ENCODE measurements at places on chromosomes 5 and 9.
A peak's percentile ranks its signal among the peaks of the same experiment; 100 is the strongest.

DNA sequence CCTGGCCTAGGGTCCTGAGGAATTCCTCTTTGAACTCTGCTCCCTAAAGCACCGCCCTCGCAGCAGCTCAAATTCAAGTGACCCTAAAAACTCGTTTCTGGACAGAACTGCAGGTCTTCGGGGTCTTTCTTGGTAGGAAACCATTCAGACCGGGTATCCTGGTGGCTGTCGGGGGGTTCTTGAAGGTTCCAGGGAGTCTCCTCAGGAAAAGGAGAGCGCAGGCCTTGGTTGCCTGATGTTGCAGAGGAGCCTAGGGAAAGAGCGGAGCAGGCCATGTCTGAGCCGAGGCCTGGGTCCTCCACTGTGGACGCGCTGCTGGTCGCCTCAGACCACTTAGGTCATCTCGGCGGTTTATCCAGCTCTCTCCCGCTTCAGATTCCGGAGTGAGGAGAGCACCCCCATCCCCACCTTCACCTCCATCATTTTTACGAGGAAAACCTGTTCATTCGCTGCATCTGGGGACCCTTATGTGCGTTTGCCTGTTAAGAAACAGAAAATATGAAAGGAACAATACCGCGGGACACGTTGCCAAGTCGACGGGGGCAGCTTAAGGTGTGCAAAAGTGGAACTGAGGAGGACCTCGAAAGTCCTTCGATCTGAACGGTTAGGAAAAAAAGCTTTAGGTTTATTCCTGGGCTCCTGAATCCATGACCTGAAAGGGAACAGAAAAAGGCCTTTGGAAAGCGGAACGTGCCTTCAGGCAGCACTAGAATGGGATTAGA, 299.4 kb downstream of the PARP8 start:
- no peak for DNase-seq

- no peak for DNase-seq
These were observed 9.8 kb upstream of the CYLC2 start for GRCh38 chr9:102985162-102985895.

- no peak for DNase-seq
These were observed 142.1 kb upstream of the DAB2 start for GRCh38 chr5:39566891-39567290.

DNA sequence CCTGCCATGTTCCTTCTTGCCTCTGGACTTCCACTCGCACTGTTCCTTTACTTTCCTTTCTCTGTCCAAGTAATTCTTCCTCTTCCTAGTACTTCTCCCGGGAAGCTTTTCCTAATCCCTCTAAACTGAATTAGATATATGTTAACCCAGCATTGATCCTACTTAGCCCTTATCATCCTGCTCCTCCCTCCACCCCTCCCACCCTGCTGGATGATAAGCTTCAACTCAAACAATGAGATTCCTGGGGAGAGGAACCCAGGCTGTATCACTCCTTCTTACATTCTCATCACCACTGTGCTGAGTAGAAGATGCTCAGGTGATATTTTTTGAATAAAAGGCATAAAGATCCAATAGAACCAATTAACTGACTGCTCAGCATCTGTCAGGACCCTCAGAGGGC, 45.7 kb downstream of the CDK5RAP2 start:
- DNase-seq, result no peak

- DNase-seq, result no peak
These were observed 24.7 kb upstream of the TMEM250 start for GRCh38 chr9:136143215-136144001.

- peak; percentile 10 for DNase-seq
These were observed 28.9 kb downstream of the SHC3 start for GRCh38 chr9:89149726-89150125.

DNA sequence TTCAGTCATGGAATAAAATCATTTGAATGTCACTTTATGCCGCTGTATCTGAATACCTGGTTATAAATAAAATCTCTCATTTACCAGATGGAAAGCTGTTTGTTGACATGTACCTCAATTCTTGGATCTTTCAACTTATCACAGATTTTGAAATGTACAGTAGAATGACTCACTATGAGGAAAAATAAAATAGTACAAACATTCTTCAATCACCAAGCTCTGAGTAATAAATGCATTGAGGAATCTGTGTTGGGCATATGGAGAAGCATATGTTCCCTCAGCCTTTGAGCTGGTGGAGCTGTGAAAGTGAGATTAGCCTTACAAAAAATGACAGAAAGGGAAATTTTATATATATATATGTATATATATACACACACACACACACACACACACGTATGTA, 175.4 kb downstream of the KIAA0825 start:
- no peak for DNase-seq

- no peak for DNase-seq
These were observed 22.1 kb upstream of the STXBP1 start for GRCh38 chr9:127589955-127590370.

DNA sequence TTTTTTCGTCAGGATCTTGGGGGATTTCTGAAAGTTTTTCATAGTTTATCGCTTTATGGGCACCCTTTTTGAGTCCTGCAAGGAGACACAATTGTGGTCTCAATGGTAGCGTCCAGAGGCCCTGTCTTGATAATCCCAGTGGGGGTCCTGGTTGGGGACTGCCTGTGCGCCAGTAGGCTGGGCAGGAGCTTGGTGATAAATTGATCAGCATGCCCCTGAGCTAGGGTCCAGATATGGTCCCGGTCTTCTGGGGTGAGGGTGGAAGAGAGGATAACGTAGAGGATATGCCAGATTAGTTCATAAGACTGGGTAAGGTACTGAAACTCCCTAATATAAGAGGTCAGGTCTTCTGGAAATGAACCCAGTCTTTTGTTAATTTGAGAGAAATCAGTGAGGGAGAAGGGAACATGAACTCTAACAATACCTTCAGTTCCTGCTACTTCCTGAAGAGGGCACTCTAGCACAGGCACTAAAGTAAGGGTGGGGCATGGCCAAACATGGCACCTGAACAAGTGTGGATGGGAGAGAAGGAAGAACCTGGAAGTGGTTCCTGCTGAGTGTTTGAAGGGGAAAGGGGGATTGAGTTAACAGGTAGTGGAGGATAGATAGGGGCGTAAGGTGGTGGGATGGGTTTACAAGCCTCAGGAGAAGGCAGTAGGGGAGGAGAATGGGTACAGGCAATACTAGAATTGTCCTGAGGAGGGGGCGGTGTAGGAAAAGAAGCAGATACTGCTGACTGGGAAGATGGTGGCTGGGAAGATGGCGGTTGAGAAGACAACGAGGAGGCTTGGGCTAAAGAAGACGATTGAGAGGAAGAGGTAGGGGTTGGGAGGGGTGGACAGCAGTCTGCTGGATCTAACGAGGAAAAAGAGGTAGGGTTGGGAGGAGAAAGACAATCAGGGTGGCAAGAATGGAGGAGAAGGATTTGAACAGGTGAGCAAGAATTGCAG, 33.8 kb upstream of the ANXA2R start:
- no peak for DNase-seq

GRCh38 chr9:89037346-89037745, 46.1 kb downstream of the S1PR3 start:
- DNase-seq, result no peak

- DNase-seq, result no peak
These were observed 96.4 kb upstream of the SPOCK1 start for GRCh38 chr5:137595396-137596079.

DNA sequence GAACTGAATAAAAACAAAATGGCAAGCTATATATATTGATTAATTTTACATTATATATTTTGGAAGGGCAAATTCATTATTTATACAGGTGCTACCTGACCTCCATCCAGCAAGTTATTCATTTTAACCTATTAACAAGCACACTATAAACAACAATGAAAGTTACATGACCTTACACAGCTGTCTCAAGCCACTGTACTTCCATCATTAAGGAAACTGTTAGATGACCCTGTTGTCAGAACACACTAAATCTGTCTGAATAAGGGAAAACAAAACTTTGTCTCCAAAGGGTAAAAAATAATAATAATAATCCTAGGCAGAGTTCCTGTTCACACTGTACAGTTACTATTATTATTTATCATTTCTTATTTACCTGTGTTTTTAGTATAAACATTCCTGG, 44.0 kb downstream of the NFIB start:
- DNase-seq, result no peak

DNA sequence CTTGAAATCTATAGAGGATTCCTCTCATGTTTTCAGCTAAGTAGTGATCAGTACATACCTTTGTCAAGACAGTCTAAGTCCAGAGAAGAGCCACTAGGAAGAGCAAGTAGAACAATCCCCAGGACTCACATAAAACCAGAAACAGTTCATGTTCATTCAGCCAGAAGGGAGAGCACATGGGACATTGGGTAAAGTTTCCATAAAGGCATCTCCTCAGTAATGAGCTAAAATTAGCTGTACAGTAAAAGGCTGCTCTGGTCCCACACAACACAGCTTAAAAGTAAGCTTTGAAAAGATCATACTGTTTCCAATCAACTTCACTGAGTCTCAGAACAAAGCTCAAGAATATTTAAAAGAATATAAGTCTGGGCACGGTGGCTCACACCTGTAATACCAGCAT, 32.4 kb downstream of the HOMER1 start:
- DNase-seq, result no peak

DNA sequence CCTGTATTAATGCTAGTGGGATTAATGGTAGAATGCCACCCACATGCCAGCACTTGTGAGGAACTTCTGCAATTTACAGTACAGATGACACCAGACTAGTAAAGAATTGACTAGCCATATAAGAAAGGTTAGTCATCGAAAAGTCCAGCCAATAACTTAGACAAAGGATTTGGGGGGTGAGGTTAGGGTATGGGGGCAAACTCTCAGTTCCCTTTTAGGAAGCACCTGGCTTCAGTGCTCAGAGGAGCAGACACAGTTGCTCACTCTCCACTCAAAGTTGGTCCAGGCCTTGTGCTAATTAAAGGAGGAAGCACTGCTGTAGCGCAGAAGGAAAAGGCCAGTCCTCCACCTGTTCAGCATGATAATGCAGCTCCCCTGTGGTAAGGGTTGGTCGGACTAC, 25.2 kb downstream of the TGFBR1 start:
- DNase-seq, result no peak

DNA sequence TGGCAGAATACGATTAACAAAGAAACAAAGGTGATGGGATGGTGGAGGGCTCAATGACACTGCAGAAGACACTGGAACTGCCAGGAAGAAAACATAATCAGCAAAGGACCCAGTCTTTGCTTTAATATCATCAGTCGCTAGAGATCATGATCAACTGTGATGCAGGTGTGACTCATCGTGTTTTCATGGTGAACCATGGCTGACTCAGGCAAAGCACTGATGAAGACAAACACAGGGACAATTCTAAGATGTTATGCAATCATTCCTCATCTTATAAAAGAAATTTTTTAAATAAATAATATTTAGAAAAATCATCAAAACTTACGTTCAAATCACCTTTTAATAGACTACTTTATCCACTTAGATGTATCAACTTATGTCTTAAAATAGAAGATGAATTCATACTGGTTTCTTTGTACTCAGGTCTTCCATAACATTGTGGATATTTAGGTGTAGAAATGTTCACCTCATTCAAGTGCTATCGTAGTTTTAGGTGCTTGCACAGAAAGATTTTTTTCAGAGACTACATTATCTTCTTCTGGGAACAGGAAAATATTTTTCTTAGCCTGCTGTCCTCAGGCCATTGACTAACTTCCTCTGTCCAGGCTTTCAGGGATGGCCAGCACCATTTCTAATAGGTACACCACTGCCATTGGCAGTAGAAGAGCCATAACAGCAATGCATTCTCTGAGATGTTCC, 673.4 kb upstream of the MEF2C start:
- DNase-seq, result peak; percentile 35

Data from BJ (cell line).